ENCODE measurements at places on chromosomes 6 and 20.

DNA sequence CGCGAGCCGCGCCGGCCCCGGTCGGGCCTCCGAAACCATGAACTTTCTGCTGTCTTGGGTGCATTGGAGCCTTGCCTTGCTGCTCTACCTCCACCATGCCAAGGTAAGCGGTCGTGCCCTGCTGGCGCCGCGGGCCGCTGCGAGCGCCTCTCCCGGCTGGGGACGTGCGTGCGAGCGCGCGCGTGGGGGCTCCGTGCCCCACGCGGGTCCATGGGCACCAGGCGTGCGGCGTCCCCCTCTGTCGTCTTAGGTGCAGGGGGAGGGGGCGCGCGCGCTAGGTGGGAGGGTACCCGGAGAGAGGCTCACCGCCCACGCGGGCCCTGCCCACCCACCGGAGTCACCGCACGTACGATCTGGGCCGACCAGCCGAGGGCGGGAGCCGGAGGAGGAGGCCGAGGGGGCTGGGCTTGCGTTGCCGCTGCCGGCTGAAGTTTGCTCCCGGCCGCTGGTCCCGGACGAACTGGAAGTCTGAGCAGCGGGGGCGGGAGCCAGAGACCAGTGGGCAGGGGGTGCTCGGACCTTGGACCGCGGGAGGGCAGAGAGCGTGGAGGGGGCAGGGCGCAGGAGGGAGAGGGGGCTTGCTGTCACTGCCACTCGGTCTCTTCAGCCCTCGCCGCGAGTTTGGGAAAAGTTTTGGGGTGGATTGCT, 1.3 kb downstream of the VEGFA start:
- peak; percentile 85 for DNase-seq

DNA sequence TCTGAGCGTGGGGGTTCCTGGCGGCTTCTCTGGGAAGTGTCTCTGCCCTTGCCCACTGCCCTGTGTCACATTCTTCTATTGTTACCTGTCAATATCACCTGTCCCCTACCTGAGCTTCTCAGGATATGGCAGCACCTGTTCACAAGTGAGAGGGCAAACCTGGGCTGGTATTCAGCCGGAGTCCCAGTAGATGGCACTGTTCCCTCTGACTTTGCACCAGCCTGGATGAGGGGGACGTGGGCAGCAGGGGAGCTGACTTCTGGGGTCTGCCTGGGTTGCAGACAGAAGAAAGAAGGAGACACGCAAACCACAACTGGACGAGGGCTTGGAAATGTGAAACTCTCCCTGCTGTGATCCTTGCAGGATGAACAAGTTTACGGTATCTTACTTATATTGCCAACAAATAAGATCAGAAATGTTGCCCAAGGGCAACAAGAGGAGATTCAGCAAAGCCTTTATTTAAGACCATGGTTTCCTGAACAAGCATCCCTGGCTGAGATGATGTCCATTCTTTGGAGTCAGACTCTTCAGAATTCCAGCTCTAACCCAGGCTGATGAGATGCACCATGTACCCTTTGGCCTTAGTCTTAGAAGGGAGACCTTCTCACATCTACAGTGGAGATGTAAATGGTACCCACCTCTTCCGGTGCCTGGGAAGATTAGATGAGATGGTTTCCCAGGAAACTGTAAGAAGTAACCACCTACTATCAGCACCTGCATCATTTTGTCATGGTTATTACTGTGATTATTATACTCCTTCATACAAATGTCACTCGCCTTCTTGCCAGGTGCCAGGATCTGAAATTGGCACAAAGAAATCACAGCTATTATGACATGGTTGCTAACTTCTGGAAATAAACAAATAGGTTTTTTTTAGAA, 400.0 kb upstream of the CDH4 start:
- no peak for DNase-seq

- DNase-seq = no peak
Measured at GRCh38 chr6:106748547-106749207, 119.3 kb downstream of the QRSL1 start.

DNA sequence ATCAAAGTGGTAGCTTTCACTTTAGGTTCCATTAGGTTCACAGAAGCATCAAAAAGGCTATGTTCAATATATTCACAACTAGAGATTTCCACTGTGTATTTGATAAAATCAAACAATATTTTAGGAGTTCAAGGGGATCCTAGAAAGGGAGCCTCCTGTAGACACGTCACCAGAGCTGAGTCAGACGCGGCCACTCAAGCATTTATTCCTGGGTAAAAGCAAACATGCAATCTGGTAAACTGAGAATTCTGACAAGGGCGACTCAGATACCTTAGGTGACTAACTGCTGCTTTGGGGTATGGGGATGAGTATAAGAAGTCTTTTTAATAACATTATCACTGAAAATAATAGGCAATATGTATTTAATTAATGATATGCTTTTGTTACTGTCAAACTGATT, 118.7 kb upstream of the HMGN3 start:
- no peak for DNase-seq

DNA sequence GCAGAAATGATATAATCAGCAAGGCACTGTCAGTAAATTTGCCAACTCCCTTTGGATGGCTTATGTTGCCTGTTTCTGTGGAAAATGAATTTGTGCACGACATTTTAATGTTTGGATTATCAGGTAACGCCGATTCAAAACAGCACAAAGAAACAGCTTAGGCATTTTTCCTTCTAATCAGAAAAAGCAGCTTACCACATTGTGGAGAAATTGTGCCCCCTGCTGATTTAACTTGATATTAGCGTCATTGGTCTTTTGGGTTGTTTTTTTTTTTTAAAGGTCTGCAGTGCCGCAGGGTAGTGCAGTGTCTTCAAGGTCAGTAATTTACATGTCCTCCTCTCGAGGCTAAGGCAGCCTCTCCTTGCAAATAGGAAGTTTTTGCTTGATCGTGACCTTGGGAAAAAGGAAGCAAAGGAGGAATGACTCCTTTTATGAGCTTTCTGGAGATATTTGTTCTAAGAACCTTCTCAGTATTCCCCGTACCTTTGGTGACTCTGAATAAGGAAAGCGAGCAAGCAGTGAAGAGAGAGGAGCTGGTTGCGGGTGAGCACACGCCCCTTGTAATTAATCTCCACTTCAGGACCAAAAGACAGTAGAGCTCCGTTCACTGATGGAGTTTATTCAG, 79.1 kb downstream of the ELOVL4 start:
- DNase-seq = peak; percentile 56

All from GM20000 (cell line).